COLO829 (cell line): ENCODE measurements at places on chromosomes 3 and 15.
A peak's percentile ranks its signal among the peaks of the same experiment; 100 is the strongest.

- DNase-seq, result no peak
Measured at GRCh38 chr3:76859596-76859995, 180.3 kb upstream of the ROBO2 start.

DNA sequence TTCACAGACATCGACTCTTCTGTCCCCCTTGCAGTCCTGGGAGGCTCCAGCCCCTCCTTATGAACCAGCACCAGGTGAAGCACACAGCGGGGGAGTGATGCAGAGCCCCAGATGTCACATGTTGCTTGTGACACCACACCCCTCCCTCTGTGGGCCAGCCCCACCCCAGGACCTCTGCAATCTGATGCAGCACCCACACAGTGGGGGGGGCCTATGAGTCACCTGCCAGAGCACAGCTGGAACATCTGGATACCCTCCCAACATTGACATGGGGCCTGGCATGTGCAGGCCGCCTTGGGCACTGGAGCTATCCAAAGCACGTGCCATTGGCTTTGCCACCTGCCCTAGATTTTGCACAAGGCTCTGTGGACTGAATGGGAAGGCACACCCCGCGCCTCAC is 70.5 kb downstream of the FEM1B start:
- no peak for DNase-seq

- DNase-seq, result no peak
Measured at GRCh38 chr3:103083848-103084631, 649.2 kb downstream of the ZPLD1 start.

DNA sequence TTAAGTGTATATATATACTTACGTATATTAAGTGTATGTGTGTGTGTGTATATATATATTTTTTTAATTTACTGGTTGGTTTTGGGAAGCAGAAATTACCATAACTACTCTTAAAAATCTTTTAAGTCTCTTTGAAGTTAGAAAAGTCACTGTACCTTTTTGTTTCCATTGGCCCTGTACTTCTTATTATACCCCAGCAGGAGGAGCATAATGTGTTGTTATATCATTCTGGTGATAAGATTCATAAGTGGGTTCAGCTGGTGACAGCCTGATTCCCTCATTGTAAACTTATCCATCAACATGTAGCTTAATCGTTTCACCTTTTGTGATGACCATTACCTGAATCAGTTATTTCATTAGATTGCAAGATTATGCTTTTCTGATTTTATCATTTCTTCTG is 30.8 kb downstream of the MLH1 start:
- DNase-seq, result peak; percentile 17

DNA sequence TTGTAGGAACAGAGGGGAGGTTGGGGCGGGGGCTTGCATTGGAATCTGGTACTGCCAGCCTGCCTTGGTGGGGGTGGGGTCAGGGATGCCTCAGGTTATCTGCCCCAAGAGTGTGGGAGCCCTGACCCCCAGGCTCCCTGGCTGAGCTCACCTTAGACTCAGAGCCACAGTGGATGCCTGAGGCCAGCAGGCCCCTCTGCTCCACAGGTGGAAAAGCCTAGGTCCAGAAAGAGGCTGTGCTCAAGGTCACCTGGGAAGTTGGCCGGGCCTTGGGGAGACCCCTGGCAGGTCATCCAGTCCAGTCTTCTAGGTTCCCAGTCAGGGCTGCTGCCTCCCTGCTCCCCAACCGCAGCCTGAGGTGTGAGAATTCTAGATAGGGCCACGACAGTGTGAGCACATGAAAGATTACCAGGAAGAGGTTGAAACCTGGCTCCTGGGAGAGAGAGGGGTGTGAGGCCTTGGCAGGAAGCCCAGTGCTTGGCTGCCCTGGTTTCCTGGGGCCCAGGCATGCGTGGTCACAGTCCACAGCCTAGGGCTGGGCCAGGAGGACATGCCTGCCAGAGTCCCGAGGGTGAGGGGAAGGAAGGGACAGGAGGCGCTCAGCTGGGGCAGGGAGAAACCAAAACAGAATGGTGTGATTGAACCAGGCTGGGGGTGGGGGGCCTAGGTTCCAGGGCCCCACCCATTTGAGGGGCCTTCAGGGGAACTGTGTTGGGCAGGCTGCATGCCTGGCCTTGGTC is 4.9 kb downstream of the HDAC11 start:
- no peak for DNase-seq

DNA sequence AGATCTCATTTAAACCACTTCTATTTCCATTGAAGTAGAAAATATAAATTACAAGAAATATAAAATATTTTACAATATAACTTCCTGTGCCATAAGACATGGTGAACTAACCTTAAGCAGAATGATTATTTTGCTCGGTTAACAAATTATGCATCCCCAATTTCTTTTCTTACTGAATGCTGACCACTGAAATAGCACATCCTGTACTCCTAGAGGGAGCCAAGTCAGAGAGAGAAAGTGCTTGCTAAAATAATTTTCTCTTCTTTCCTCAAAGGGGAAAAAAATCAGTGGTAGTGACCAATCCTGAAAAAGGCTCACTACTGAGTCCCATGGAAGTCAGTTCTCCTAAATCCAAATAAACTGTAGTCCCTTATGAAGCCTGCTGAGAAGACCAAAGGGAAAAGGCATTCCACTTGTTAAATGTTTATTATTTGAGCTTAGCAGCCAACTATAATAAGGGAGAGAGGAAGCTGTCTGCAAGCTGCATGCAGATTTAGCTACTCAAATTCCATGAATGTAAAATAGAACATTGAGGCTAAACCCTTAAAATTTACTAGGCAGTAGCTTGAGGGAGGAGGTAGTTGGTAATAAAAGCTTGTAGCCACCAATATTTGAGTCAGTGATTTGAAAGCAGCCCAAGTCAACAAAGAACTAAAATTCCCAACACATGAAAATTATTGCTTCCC is 33.1 kb downstream of the CEP152 start:
- no peak for DNase-seq

- DNase-seq, result no peak
Measured at GRCh38 chr3:85244519-85244918, 285.7 kb downstream of the CADM2 start.
